Germinal center (tissue), 1 donor: ENCODE measurements at places on chromosomes 12 and 14.

DNA sequence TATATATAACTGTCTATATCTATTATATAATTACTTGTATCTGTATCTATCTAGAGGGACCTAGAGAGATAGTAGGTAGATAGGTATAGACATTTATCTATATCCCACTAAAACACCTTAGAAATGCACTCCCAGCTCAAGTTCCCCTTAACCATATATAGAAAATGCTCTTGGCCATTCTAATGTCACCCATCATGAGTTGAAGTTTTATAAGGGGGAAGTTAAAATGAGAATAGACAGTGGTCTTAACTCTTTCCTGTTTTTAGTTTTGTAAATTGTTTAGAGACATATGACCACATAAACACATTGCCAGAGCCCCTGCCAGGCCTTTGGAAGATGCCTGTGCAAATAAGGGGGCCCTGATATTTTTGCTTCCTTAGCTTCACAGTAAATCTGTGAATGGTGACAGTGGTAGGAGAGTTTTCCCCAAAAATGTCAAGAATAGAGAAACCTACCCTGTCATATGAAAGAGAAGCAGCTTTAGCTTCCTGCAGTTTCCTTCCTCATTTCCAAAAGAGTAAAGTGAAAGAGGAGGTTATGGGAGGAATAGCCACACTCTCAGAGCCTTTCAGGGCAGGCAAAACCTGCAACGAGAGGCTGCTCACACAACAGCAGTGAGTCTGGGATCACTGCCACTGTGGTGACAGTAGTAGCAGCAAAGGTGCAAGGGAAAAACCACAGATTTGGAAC lies 45.5 kb downstream of the MGST1 start:
- DNase-seq = no peak

DNA sequence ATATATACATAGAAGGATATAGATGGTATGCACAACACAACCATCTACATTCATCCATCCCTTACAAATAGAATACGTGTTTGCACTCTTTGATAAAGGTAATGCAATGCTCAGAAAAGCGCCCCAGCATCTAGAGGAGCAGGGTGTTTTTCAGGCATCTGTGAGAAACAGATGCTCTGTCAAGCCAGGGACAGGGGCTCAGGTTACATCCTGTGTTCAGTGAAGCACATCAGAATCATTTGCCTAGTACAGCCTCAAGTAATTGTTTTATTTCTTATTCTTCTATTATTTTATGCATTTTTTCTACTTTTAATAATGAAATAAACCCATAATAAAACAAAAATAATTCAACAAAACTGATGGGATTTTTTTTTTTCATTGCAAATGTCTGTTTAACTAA lies 50.5 kb upstream of the HIF1A start:
- DNase-seq = peak; percentile 65

DNA sequence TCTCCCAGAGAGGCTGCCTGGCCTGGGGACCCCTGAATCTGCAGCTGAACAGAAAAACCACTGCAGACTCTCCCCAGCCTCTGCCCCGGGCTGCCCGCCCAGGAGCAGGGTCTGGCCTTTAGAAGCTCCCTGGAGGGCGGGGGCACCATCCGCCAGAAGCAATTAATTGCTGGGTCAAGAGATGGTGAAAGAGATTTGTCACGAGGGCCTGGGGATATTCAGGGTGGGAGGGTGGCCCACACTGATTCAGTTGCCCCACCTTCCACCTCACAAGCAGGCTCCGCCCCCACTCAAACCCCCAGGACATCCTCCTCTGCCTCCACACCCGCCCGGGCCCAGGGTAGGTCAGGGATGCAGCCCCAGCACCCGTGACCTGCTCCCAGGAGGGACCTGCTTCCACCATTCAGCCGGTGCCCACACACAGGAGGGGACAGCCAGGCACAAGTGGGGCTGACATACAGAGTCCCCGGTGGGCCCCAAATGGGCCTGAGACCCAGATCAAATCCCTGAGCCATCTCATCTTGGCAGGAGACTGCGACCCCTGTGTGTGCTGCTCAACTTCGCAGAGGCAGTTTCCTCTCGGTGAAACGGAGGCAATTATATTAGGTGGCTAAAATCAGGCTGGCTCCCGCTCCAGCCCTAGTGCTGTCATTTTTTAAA lies 23.0 kb downstream of the NCOR2 start:
- DNase-seq = no peak

DNA sequence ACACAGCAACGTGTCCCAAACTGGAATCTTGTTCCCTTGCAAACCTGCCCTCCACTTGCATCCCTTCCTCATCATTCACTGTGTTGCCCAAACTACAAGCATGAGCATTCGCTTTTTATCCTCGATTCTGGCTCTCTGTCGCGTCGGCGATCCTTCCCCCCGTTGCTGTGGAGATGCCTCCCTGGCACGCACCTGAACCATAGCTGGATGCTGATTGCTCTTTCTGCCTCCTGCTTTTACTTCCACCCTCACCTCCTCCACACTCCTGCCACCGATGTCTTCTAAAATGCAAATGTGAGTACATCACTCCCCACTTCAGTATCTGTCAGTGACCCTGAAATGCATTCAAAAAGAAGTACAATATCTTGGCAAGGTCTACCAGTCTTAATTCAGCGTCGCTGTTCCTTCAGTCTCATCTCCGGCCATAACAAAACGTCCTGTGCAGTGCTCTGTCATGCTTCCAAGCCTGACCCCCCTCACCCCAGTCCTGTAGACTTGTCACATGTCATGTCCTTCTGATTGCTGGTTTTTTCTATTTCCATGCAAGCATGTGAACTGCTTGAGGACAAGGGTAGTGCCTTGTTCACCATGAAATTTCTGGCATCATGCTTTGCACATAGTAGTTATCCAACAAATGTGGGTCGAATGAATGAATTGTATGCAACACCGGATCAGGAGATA lies 2.5 kb upstream of the PPP2R5C start:
- DNase-seq = no peak

DNA sequence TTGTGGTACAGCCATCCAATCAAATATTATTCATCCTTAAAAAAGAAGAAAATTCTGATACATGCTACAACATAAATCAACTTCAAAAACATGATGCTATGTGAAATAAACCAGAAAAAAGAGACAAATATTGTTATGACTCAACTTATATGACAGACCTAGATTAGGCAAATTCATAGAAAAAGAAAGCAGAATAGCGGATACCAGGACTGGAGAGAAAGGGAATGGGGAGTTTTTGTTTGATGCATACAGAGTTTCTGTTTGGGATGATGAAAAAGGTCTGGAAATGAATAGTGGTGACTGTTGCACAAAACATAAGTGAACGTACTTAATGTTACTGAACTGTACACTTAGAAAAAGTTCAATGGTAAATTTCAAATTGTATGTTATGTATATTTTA lies 82.3 kb downstream of the SPPL3 start:
- DNase-seq = no peak

DNA sequence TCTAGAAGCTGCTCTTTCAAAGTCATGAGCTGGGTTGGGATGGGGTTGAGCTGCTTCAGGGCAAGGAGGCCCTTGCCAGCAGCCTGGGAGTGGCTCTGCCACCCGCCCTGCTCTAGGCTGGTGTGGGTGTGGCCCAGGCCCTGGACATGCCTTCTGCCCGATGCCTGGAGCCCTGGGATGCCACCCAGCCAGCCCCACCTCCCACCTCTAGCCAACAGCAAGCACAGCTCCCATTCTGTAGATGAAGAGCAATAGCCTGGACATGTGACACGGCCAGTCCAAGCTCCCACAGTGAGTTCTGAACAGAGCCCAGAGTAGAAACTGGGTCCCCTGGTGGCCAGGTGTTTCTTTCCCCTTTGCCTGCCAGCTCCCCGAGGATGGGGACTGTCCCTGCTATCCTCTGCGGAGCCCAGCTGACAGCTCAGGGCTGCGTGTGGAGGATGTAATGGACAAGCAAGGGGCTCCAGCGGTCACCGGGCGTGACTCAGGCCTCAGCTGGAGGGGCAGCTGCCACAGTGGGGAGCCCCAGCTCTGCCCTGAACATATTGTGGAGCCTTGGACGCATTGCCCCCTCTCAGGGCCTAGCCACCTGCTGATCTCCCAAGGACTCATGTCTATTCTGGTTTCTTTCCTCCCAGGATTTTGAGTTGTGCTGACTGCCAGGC lies 165.2 kb downstream of the TSPAN9 start:
- DNase-seq = no peak

- DNase-seq = no peak
These were observed 40.0 kb downstream of the FGD6 start for GRCh38 chr12:95177201-95177768.

- peak; percentile 38 for DNase-seq
These were observed 66.3 kb downstream of the CLIP1 start for GRCh38 chr12:122356192-122356635.

- DNase-seq = no peak
These were observed 340.0 kb downstream of the TRHDE start for GRCh38 chr12:72612171-72612570.

DNA sequence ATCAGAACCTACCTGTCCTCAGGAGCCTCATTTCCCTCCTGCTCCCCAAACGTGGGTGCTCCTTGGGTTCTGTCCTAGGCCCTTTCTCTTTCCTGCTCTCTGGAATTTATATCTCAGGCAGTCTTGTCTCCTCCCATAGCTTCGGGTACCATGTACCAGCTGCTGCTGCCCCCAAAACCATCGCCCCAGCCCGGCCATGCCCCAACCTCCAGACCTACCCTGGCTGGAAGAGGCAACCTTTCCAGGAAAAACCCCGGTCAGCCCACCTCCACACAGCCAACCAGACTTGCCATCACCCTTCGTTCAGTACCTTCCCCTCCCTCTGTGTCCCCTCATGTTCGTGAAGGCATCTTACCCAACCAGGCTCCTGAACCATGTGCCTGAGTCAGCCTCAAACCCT lies 165.1 kb downstream of the CALM1 start:
- DNase-seq = no peak

- no peak for DNase-seq
These were observed 53.1 kb downstream of the SYNE3 start for GRCh38 chr14:95463171-95463901.

DNA sequence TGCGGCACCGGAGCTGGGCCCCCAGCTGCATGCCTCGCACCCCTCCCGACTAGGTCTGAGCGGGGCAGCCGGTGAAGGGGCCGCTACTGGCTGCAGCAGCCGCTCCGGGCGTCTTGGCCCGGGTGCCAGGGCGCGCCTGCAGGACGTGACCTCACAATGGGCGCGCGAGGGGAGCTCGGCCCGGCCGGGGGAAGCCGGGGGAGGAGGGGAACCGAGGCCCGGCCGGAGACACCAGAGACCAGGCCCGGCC lies 353 bp downstream of the BAG5 start:
- DNase-seq = no peak

DNA sequence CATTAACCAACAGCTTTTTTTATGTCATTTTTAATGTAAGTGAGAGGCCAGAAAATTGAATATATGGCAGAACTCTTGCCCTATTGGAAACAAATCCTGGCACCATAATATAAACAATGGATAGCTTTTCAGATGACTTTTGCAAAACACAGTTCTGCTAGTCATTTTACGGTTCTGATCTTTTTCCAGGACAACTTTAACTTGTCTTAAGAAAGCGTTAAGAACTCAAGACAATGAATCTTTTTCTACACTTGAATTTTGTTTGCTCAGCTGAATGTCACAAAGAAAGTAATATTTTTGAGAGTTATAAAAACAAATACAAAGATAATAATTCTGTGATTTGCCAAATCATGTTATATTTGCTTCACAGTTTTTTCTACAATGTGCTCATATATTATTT lies 13.2 kb downstream of the KERA start:
- DNase-seq = no peak

- peak; percentile 41 for DNase-seq
These were observed 31.5 kb upstream of the GZMB start for GRCh38 chr14:24665440-24665991.

- DNase-seq = peak; percentile 55
These were observed at the start of gene MMP17 for GRCh38 chr12:131827961-131828534. Gene MMP17, plus strand, starts transcription at chr12:131828393. Its CDS starts 102 bp downstream, at chr12:131828495.

GRCh38 chr12:51496895-51497294 lies 72.3 kb downstream of the SLC4A8 start:
- no peak for DNase-seq

DNA sequence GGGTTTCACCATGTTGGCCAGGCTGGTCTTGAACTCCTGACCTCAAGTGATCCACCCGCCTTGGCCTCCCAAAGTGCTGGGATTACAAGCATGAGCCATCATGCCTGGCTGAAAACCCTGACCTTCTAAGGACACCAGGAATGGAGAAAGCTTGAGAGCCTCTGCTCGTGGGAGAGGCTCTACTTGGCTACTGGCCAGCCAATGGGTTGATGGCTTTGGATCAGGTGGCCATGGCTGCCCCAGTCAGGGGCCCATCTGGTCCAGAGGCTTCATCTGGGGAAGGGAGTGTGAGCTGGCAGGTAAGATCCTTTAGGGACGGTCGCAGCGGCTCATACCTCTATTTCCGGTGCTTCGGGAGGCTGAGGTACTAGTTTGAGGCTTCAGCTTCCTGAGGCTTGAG lies 42.5 kb upstream of the PPP1CC start:
- DNase-seq = no peak

GRCh38 chr12:92784356-92784755 lies 81.6 kb downstream of the PLEKHG7 start:
- DNase-seq = no peak

DNA sequence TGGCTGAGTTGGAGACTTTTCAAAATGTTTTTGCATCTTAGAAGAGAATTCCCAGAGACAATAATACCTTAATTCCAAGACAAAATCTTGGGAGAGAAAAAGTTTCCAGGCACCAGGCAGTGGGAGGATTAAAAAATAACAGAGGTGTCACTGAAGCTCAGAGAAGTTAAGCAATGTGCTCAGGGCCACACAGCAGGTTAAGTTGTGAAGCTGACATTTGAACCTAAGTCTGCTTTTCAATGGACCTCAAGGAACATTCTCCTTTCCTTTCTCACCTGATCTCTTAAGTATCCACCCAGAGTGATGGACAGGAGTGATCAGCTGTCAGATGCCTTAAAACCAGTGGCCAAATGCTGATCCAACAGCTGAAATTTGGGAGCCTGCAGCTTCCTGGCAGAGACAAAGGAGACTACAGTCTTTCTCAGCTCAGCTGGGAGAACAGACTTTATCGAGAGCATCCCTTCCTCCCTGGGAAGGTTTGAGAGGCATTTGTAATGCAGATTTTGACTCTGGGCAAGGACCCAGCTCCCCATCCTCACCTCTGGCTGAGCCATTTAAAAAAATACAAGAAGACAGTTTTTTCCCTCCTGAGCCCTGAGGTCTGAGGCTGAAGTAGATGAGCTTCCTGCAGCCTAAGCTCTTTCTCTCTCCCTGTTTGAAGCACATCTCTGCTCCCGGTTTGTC lies 174.9 kb upstream of the RPH3A start:
- no peak for DNase-seq

DNA sequence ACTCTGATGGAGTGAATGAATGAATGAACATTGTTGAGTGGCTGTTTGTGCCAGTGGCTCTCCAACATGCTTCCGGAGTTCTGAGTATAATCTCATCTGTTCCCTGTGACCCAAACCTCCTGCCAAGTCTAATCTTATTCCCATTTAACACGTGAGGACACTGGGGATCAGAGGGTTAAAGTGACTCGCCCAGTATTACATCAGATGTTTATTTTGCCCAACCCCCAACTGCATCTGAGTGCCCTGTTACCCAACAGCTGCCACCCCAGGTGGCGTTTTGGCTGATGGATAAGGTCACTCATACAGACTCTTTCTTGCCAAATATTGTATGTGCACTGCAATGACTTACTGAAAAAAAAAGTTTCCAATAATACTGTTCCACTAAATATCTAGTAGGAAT lies 210.9 kb downstream of the EXOC5 start:
- no peak for DNase-seq

- no peak for DNase-seq
These were observed 44.5 kb downstream of the FOXN3 start for GRCh38 chr14:89372512-89372883.
